T-helper 22 cell (primary cell): ENCODE measurements at places on chromosomes 4 and X.

DNA sequence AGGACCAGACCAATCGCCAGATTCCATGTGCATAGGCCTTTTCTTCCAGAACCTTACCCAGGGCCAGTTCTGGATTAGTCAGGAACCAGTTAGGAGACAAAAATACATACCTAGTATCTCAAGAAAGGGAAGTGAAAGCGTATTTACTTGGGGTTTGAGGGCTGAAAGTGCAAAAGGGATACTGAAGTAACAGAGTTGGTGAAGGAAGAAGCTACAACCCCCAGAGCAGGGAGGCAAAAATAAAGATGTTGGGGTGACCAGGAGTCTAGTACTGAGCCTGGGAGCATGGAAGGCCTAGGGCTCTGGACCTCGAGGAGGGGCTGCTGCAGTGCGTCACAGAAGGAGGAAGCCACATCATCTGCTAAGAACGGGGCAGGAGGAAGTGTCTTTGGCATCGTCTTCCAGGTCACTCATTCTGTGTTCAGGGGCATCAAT, 38.3 kb downstream of the TKTL1 start:
- no peak for DNase-seq

- DNase-seq: no peak
These were observed 7.2 kb downstream of the IL15 start for GRCh38 chr4:141643557-141643956.

GRCh38 chr4:94605241-94605805, 152.4 kb upstream of the BMPR1B start:
- DNase-seq: no peak

GRCh38 chrX:12771445-12772069, 19.7 kb upstream of the PRPS2 start:
- peak; percentile 29 for DNase-seq

DNA sequence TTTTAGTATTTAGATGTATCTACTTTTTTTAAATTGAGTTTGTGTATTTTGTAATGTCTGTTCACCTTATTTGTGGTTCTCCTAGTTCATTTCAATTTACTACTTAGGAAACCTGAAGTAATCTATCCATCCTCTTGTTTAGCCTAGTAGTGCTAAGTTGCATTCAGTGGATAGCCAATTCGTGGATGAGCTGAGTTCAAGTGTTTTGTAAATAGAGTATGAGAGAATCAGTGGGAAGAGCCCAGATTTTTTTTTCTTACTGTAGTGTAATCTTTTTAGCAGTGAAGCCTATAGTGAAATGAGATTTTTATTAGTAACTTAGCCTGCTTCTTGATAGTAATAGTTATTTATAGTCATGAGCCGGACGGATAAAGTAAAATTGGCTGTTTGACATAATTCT, 21.7 kb downstream of the STAG2 start:
- no peak for DNase-seq

DNA sequence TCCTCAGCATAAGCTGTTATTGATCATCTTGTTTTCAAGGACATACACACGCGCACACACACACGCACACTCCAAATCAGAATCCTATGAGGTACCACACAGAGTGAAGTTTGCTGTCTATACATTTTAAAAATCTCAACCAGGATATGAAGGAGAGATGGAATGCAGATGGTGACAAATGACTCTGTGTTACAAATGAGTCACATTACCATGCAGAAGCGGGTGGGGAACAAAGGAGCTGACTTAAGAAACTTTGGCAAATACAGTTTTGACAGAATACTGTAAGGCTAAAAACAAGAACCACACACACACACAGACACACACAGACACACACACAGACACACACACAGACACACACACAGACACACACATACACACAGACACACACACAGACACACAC, 81.7 kb downstream of the RELL1 start:
- no peak for DNase-seq

DNA sequence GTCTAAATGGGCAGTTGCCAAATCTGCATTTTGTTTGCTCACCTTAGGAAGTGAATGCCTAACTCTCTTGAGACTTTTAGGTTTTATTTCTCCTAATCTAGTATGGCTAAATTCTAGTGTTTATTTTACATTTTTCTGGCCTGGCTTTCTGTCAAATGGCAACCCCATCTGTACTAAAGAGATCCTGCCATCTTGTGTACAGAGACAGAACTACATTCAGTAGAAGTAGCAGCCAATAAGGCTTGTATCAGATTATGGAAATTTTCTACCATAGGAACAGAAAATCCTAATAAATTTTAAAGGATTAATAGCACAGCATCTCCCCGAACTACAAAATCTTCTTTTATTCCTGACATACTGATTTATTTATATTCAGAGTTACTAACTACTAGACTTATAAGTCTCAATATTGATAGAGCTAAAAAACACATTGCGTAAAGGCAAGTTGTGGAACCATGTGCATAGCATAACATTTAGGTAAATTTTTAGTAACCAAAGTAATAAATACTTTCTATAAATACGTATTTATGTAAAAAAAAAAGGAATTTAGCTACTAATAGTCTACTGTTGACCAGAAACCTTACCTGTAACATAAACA, 45.5 kb downstream of the TMEM144 start:
- DNase-seq: no peak

- no peak for DNase-seq
These were observed 870 bp downstream of the PDZD4 start for GRCh38 chrX:153829549-153829798.

GRCh38 chr4:166017804-166018203, 144.8 kb downstream of the TLL1 start:
- DNase-seq: no peak

DNA sequence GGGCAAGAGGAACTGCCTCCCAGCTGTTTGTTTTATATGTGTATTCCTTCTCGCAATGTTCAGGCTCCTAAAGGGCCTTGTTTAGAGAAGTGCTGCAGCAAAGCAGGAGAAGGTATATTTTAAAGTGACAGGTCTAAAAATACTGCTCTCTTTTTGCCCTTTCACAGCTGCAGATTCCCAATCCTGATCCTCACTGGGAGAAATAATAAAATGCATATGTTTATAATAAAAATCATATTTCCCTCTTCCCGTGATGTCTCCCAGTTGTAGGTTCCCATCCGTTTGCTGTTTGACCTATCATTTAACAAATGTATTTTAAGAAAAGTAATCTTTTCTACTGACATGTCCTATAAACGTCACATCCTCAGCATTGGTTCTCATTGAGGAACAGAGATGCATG, 62.7 kb upstream of the GPC4 start:
- no peak for DNase-seq

GRCh38 chr4:36027203-36027602, 217.1 kb downstream of the ARAP2 start:
- DNase-seq: no peak

DNA sequence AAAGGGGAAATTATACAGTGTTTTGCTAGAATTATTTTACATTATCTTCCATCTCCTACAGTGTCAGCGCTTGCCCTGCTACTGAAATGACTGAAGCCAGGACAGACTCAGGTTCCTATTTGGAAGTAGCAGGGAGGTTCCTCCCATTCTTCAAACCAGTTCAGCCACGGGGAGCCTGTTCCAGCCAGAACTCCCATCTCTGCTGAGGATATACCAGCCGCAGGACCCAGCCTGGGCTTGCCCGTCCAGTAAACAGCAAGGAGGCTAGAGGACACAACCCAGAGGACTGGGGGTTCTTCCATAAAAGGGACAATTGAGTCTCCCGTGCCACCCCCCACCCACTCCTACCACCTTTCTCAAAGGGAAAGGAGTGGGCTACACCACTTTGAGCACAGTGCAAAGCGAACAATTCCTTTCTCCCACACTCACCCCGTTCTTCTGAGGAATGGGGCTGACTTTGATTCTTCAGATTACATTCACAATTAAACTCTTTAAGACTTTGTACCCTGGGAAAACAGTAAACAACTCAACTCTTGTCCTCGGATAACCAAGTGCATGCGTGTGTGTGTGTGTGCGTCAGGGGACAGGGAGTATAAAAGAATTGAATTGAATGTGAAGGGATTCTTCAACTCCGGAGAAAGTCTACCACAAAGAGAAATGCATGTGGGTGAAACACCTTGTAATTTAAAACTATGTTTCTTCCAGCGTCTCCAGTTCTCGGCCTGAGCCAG, 31.0 kb upstream of the PPARGC1A start:
- no peak for DNase-seq

- DNase-seq: no peak
These were observed 1.5 kb downstream of the EVC start for GRCh38 chr4:5712517-5712916.

- no peak for DNase-seq
These were observed 28.1 kb upstream of the SPON2 start for GRCh38 chr4:1200425-1201035.

DNA sequence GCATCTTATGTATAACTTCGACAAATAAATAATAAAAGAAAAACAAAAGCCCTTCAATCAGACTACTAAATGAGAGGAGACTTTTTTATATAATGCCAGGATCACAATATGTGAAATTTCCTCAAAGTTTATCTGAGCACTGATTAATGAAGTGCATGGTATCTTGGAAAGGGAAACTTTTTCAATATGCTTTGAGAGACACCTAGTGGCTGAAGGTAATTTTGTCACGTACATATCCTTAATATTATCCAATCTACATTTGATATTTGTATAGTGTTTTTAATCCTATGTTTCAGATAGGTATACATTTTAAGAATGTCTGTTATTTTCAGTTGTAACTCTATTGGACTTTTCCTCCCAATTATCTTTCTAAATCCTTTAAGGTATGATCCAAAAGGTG, 146.8 kb downstream of the KLHL4 start:
- no peak for DNase-seq
